ENCODE measurements at places on chromosomes 4 and X.

- no peak for DNase-seq
Measured at GRCh38 chr4:32499171-32499570, 1779.0 kb downstream of the PCDH7 start.

- no peak for DNase-seq
Measured at GRCh38 chr4:6705646-6706045, 4.0 kb downstream of the MRFAP1L1 start.

DNA sequence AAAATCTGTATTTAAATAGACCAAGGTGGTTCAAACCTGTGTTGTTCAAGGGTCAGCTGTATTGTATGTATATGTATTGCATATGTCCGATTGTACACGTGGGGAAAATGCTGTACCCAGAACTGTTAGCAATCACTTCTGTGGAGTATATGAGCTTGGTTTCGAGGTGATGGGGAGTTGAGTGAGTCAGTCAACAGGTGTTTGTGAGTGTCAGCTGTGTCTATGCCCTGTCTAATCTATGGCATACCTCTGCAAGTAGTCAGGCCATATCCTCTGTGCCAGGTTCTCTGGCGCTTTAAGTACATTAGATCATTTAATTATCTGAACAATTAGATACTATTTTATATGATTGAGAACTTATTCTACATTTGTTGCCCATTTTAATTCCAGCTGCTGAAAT, 7.4 kb downstream of the ZRSR2 start:
- DNase-seq = no peak

DNA sequence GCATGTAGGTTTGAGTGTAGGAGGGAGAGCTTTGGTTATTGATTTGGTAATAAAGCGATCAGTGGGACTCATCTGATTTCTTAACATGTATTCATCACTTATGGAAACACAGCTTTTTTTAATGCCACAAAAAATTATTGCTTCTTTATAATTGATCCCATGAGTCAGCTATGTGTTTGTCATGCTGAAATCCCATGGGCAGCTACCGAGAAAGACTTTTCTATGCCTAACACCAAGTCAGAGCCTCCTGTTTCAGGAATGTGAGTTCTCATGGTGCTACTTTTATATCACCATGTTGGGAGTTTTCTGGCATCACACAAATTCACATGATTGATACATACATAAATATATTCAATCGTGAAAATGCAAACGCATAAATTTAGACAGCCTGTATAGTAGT, 165.7 kb downstream of the RAPGEF2 start:
- no peak for DNase-seq

DNA sequence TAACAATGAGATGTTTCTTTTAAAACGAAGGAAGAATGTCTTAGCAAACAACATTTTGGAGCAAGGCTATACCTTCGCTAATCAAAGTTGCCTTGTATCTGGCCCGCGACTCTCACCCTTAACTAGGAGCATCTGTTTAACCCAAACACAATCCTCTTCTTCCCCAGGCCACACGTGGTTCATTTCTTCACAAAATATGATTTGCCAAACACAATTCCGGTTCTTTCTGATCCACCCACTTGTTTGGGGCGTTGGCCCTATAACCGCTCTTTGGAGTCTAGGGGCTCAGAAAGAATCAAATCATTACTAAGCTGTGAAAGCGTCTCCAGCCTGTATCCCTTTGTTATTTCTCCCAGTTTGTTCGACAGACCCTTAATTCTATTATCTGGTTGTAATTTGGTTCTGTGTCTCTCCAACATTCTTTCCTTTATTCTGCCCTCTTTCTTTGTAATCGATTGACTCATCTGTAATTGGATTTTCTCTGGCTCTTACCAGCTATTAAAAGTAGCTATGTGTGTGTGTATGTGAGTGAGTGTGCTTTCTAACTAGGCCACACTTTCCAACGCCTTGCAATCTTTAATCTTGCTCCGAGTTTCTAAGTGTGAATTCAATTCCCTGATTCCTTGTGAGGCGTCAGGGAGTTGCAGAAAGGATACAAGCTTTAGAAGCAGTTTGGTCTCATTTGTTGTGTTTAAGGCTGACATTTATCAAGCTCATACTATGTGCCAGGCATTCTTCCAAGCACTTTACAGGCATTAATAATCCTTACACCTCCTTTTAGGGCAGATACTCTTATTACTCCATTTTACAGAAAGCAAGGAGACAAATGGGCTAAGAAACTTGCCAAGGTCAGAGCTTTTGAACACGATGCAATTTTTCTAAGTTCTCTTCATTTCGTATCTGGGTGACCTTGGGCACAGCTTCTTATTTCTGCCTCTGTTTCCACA, 138.6 kb upstream of the CPEB2 start:
- DNase-seq = no peak

- DNase-seq = no peak
Measured at GRCh38 chrX:24498181-24498580, 33.1 kb downstream of the PDK3 start.

GRCh38 chr4:109816894-109817293, 1.3 kb downstream of the GAR1 start:
- no peak for DNase-seq
